ENCODE measurements at places on chromosomes 4 and X.

DNA sequence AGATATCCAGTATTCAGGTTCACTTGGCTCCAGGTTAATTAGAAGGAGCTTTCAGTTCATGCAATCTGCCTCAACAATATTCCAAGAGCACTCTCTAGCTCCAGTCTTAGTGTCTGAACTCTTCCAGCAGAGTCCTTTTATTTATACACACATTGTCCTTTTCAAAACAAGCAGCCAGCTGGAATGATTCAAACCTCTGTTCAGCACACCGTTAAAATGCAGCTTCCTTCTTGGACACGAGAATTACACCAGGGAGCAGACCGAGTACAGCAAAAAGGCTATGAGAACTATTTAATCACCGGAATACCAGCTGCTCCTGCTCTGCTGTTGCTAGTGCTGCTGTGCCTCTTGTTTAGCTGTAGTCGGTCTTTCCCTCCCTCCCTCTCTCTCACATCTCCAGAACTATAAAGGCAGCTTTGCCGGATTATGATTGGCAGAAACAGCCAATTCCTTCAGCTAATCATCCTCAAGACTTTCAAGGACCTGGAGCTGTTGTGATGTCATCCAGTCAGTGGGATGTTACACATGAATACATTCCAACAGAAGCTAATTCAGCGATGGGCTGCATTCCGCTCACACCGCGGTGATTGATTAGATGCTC is at the start of gene NDST4:
Gene NDST4 (minus strand): TSS at position 115 of the 601 bp plus-strand sequence. CDS start 36,584 bp downstream, outside the sequence.
- DNase-seq = peak; percentile 9

- DNase-seq = no peak
Measured at GRCh38 chrX:8244301-8244700, 73.2 kb upstream of the VCX2 start.

GRCh38 chr4:85762529-85762871 is 287.6 kb downstream of the ARHGAP24 start:
- DNase-seq = peak; percentile 91

GRCh38 chrX:40209951-40210617 is 112.3 kb upstream of the BCOR start:
- peak; percentile 7 for DNase-seq

DNA sequence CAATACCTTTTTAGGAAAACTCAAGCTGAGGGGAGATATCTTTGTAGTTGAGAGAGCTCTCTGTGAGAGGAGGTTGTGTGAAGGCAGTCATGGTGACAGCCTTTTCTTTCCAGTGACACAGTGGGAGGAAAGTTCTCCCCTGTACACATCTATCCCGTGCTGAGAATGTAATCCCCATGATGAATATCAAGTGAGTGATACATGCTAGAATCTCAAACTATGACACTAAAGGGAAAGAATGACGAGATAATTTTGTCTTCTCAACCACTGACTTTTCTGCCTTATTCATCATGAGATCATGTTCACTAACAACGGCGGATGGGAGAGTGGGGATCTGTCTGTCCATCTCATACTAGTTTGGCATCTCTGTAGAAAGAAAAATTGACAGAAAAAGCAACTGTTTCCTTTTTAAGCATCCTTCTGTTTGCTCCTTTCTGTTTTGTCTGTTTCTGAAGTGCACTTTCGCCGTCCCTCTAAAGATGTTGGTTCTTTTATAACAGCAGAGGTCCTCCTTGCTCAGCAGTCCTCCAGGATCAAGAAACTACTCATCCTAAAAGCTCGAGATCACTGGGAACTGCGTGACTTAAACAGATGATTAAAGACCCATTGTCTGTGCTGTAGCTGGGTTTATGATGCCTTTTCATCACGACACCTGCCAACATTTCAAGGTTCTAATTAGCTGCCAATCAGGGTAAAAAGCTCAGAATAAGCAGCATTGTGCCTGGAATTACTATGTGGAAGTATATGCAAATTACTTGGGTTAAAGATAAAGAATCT is 137.6 kb downstream of the DCK start:
- peak; percentile 76 for DNase-seq

- no peak for DNase-seq
Measured at GRCh38 chrX:131187206-131187605, 101.9 kb downstream of the IGSF1 start.

DNA sequence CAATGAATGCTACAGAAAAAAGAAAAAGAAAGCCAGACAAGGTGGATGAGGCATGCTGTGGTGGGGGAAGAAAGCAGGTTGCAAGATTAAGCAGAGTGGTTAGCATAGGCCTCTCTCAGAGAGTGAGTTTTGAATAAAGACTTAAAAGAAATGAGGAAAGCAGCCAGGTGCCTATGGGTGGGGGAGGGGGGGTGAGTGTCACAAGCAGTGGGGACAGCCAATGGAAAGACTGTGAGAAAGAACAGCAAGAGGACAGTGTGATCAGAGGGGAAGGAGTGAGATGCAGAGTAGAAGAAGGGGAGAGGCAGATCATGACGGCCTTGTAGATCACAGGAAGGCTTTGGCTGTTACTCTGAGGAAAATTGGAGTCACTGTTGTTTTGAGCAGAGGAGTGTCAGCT is 162.5 kb downstream of the SOX3 start:
- no peak for DNase-seq

GRCh38 chr4:81030061-81030980 is at the start of gene BMP3:
TSS of gene BMP3 (plus strand) at chr4:81030708. CDS start at chr4:81031285, 577 bp downstream.
- DNase-seq = peak; percentile 26

- DNase-seq = no peak
Measured at GRCh38 chr4:112119353-112119783, 25.9 kb upstream of the FAM241A start.

DNA sequence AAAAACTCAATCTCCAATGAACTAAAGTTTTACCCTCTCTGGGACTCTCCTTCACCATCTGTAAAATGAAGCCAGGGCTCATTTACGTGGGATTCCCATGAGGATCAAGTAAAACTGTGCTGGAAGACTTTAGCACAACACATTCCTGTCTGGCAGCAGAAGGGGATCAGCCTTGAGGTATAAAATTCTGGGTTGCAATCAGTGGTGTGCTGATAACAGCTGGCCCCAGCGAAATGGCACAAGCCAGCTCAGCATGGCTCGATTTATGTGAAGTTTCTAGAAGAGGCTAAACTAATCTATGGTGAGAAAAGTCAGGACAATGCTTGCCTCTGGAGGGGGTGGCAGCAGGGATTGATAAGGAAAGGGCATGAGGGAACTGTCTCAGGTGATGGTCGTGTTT is 28.4 kb downstream of the ZNF630 start:
- no peak for DNase-seq

- DNase-seq = no peak
Measured at GRCh38 chrX:79161655-79162054, 17.2 kb downstream of the GPR174 start.

DNA sequence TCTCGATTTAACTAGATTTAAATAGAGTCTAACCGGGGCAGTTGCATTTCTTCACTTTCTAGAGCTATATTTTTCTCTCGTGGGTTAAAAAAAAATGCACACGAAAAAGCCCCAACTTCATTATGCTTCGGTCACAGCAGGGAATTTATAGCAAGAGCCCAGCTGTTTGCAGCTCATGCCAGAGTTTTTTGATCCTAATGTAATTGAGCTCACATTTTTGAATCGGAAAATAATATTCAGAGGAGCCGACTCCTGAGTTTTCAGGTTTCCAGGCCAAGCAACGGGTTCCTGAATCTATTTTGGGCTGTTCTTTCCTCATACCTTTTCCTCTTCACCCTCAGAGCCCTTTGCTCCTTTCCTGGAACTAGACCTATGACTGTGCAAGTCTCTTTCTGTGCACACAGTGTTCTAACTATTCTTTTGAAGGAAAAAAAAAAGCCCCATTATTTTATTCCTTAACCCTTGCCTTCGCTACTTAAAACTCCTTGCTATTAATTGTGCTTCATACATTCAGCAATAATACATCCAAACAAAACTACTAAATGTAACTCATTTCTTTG is 27.5 kb upstream of the ESX1 start:
- no peak for DNase-seq

DNA sequence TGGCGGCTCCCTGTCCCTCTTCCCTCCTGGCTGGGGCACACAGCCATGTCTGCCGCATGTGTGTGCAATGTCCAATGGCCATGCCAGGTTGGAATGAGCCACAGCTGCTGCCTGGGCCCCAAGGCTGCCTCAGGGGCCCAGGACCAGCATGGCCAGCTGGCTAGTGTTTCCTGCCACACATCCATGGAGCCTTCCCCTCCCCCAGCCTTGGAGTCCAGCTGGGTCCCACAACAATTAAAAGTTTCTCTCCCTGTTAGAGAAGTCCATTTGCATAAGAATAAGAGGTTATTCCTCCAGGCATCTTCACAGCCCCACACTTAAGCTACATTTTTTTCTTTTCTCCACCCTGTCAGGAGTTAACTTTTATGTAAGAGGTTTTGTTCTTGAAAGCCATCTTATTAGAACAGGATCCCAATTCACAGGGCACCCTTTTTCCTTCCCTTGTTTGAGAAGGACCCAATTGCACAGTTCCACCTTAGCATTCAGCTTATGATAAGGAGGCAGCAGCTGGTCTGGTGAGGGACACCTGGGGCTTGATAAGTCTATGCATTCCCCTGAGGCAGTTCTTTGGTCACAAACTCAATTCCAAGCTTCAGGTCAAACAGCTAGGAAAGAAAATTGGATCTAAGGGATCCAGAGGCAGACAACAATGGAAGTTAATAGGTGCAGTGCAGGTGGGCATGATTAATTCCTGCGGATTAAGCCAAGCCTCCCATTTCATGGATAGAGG is 963.3 kb upstream of the GRIA3 start:
- DNase-seq = no peak

DNA sequence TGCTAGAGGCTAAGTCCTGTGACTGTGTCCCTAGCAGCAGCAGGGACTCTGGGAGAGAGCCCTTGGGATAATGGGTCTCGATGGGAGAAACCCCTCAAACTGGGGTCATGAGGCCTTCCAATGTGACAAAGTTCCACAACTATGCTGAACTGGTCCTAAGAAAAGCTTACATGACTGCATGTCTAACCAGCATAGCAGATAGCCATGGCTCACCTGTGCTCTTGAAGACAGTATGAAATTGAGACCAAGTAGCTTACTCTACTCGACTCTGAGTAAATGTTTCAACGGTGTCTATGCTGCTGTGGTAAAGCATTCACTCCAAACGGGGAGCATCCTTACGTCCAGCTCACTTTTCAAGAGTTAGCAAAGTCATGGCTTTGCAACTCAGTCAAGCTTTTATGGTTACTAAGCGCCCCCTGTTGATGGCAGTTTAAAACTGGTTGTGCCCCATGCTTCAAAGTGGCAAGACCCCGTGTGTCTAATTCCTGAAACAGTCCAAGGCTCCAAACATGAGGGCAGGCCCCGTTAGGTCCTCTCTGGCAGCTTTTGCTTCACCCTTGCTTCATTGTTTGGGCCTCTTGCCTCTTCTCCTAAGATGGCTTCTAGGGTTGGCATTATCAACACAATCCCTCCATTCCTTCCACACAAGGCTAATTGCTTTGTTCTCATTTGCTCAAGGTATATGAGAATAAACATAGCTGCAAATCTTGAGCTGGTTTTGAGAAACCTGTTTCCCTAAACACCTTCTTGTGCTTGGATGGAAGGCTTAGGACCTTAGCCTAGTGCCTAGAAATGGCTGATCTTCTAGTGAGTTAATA is 46.6 kb downstream of the CCNG2 start:
- DNase-seq = peak; percentile 83

DNA sequence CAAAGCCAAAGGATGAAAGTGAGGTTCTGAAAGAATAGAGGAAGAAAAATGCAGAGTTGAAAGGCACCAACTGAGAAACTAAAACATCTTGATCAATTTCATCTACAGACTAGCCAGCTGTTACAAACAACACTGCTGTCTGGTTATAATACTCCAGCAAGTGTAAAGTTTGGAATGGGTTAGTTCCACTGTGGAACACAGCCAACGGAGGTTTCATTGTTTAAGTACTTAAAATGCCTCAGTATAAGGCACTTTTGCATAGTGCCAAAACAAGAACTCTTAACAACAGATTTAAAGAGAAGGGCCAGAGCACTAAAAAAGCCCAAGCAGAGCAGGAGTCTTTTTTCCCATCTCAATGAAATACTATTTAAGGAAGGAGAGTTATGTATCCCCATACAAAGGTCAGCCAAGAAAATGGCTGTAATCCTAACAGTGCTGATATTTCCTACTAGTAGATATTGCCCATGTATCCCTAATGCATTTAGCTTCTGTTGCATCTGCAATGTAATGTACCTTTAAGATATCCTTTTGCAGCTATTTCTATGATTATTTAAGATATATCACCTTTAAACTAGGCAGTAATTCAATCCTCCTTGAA is 16.5 kb downstream of the ACSL4 start:
- DNase-seq = peak; percentile 39

DNA sequence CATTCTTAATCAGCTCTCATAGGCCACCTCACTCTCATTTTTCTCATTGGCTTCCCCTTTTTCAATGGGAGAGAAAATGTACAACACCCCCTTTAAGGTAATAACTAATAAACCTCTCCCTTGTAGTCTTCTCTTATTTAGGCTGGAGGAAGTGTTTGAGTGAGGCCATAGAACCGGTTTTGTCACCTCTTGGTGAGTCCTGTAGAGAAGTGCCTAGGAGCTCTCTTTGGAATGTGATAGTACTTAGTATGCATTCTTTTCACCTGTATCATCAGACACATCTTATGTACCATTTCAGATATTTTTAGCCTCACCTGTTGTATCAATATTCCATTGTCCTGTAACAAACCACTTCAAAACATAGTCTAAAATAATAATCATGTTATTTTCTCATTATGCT is 3.5 kb upstream of the TAB3 start:
- no peak for DNase-seq

- no peak for DNase-seq
Measured at GRCh38 chrX:117990438-117990837, 126.2 kb downstream of the KLHL13 start.

GRCh38 chrX:67726018-67726417 is 182.2 kb downstream of the AR start:
- no peak for DNase-seq

GRCh38 chr4:160523231-160523630 is 1420.4 kb downstream of the RAPGEF2 start:
- no peak for DNase-seq

DNA sequence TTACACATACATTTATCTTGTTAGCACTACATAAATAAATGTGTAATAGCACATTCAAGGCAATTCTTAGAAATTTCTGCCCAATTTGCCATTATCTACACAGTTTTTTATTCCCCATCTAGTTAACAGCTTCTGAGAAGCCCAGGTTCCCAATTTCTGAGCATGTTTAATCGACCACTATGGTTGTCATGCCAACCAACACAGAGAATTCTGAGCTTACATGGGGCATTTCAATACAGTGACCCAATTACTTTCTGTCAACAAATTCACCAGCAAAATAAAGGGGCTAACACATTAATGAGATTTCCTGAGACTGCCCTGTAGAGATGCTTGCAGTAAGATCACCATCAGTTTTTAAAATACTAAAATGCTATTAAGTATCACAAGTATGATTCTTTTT is 22.0 kb downstream of the GPM6A start:
- no peak for DNase-seq

DNA sequence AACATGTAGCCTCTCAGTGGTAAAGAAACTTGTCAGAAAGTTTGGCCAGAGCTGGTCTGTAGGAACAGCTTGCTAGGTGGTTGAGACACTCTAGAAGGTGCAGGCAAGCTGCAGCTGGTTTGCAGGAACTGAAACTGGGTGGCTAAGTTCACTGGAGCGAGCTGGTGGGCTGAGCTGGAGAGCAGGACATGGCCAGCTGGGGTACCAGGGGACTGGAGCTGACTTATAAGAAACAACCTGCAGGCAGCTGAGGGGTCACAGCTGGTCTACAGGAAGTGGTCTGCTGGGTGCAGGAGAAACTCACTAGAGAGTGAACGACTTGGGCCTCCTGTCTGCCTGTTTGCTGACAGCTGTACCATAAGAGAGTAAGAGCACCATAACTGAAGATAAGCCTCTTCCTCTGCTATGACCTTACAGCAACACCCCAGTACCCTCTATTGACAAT is 157.1 kb upstream of the LNX1 start:
- DNase-seq = no peak
